NCI-H2171 treated with DMSO at 0.1 percent for 48 hours (cell line): ENCODE measurements at places on chromosomes 5 and 9.

GRCh38 chr9:133975511-133975910, 16.6 kb downstream of the VAV2 start:
- DNase-seq, result no peak

GRCh38 chr9:116945817-116946216, 258.7 kb downstream of the TRIM32 start:
- no peak for DNase-seq

DNA sequence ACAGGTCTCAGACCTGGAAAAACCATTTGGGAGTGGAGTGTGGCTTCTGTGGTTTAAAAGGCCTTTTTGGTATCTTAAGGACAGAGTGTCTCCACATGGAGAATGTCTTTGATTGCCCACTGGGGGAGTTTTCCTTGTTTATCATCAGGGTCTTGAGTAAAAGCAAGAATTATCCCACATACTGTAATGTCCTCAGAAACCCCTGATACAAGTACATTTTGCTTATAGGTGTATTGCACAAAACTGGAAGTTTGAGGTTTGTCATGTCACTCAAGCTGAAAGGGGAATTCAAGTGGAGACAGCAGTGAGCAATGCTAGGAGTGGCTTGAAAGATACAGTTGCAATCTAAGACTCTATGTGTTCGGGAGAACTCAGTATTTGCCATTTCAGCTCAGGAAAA, 62.7 kb upstream of the GRAMD2B start:
- no peak for DNase-seq

GRCh38 chr9:70746316-70746715, 331.9 kb upstream of the KLF9 start:
- DNase-seq, result no peak

GRCh38 chr5:1108023-1108864, 3.6 kb downstream of the SLC12A7 start:
- DNase-seq, result no peak

GRCh38 chr5:73436535-73437100, 12.0 kb downstream of the FOXD1 start:
- no peak for DNase-seq

GRCh38 chr5:14672082-14672481, 7.6 kb downstream of the OTULIN start:
- DNase-seq, result no peak

- no peak for DNase-seq
Measured at GRCh38 chr9:125513303-125513667, 193.7 kb downstream of the MAPKAP1 start.

GRCh38 chr5:137734331-137734730, 1.6 kb downstream of the KLHL3 start:
- DNase-seq, result peak; percentile 36

DNA sequence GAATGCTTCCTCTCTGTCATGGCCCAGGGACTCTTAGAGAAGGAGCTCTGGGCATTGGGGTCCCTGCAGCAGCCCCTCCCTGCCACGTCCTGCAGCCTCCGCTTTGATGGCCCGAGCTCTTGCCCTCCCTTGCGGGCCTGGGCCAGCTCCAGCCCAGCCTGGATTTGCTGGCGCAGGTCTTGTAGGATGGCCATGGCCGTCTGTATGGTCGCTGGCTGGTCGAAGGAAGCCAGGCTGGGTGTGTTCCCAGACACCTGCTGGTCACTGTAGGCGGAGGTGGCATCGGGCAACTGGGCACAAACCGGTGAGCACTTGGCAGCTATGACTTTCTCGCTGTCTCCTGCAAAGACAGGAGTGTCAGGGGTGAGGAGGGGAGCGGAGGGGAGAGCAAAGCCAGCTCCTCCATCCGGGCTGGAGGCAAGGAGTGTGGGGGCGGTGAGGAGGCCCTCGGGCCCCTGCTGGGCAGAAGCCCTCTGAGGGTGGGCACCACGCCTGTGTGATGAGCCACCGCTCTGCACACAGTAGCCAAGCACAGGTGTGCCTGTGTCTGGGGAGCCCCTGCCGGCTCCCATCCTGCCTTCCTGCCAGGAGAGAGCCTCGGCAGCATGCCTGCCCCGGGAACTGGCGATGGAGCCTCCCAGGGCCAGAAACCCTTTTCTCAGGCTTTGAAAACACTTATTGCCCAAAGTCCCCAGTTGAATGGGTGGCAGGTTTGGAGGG, 12.4 kb downstream of the CCDC187 start:
- DNase-seq, result no peak

- DNase-seq, result no peak
Measured at GRCh38 chr5:73770172-73771025, 144.4 kb downstream of the ARHGEF28 start.

GRCh38 chr5:149497357-149497756, 53.9 kb downstream of the CSNK1A1 start:
- DNase-seq, result no peak

GRCh38 chr9:76630916-76631315, 133.3 kb upstream of the PCA3 start:
- no peak for DNase-seq

DNA sequence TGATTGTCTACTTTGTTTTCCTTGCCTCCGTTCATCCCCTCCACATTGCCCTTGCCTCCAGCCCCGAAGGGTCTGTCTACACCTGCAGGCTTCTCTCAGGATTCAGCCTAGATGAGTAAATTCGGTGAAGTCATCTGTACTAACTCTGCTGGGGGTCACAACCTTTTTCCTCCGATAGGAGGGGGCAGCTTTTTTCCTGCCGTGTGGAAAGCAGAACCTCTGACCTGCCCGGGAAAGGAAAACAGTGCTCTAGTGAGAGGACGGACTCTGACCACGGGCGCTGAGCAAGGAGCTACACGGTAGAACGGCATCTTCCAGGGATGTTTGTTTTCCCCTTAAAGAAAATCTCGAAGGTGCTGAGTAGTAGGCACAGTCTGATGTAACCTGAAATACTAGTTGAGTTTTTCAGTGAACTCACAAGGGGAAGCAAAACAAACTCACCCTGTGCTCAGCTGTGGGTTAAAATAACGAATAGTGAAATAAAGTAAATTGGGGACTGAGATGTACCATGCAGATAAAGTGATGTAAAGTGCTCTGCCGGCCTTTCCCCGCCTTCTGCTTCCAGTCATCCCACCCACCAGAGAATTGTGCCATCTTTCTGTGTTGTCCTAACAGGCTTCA, 281.8 kb downstream of the AOPEP start:
- no peak for DNase-seq

DNA sequence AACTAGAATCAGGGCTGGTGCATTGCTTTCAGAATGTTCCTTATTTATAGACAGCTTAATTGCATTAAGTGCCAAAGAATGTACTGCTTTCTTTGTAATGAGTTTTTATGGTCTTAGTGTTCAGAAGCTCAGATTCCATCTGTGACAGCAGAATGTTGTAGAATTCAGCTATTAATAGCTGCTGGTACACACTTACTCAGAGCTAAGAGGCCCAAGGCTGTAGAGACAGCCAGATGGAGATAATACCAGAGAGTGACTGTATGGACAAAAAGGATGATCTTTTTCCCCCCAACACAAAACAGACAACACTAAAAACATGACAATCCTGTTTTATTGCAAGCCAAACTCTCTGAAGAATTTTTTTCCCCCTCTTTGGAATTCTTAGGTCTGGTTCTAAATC, 50.2 kb downstream of the PPP2R2B start:
- DNase-seq, result peak; percentile 67

DNA sequence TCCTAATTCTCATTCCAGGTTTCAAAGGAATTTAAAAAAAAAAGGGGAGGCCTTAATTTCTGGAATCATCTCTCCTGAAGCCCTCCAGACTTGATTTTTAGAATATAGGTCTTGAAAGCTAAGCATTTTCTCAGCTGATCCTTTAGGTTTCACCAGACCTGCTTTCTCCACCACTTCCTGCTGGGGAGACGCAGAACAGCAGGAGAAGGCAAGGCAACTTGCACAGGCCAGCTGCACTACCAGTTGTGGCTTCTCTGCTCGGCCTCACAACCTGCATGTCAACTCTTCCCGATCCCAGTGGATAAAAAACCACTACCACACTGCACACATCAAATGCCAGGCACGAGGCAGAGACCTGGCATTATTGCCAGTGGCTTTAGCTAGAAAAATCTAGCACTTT, 119.8 kb downstream of the SIL1 start:
- no peak for DNase-seq

GRCh38 chr5:52853650-52854049, 65.9 kb downstream of the ITGA1 start:
- DNase-seq, result no peak

DNA sequence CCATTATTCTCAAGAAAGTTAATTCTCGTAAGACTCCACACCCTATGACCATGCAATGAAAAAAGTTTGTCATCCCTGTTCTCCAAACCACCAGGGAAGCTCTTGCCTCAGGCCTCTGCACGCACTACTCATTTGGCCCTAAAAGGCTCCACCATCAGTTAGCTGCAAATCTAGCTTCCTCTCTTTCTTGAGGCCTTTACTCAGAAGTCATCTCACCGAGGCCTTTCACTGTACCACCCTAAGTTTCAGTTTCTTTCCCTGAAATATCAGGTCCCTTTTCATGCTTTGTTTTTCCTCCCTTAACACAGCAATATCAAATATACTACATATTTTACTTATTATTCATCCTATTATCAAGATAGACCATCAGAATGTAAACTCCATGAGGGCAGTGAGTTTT, 39.1 kb downstream of the OXCT1 start:
- no peak for DNase-seq

- no peak for DNase-seq
Measured at GRCh38 chr5:55289808-55290207, 17.7 kb downstream of the DHX29 start.

DNA sequence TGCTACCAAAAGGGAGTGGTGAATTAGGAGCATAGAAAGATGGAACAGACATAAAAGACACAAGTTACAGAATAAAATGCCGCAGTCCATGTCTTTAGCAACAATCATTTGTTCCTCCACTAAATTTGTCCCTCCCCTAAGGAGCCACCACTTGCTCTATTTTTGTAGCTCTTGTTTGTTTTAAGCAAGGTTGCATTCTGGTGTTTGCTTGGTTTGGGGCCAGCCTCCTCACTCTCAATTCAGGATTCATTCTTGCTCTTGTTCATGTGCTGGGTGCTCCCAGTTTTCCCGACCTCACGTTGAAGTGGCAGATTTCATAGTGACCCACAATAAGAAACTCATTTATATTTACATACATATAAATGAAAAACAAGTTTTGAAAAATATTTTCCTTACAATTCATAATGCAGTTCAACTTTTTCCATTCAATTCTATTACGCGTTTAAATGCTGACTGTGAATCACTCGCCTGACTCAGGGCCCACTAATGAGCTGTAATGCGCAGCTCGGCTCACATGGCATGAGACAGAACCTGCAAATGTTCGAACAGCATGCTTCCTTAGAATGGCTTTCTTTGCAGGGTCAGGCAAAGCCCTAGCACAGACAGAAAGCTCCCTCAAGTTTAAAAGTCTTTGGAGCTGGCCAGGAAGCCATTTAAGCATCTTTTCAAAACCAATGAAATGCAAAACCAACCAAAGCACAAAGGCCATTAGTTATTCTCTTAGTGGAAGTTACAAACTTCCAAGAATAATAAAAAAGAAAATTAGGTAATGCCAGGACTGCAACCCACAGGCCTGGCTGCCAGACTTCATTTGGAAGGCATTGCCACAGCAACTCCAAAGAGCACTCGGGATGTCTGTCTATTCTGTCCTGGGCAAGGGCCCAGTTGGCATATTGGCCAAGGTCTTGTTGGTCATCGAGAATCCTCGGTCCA, 41.7 kb downstream of the RETREG1 start:
- DNase-seq, result no peak

DNA sequence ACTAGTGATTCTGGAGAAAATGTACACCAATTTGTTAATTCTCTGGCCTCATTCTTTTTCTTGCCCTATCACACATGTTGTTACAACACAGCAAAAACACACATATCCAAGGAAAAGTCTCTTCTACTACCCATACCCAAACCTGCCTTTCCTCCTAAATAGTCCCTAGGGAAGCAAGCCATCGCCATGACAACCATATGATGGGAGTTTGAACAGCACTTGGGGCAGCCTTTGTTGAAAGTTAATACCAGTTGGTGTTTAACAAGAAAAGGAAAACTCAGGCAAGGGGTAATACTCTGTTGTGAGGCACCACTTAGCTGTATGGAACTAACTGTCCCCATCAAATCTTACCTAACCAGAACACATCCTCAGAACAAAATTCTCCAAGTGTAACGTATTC, 1.7 kb downstream of the TRPM3 start:
- no peak for DNase-seq

DNA sequence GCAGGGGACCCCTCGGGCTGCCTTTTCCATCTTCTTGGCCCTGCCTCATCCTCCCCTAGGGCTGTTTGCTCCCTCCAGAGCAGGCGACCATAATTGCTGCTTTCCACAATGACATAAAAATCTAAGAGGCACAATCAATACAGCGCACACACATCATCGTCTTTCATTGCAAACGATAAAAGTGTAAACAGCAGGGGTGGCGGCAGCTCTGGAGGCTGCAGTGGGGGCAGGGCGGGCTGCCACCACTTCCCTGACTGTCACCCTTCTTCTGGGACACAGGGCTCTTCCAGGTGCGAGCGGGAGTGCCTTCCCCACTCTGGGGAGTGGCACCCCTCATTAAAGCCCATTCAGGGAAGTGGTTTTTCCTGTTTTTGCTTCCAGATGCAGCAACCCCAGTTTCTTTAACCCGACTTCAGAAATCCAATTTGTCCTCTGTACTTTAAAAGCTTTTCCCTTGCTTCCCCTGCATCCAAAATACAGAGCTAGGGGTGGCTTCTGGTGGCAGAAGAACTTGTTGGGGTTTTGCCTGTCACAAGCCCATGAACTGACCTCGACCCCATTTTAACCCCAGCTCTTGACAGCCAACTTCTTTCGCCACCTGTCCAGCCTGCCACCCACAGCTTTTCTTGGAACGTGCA, 45.7 kb downstream of the TSPAN17 start:
- no peak for DNase-seq

DNA sequence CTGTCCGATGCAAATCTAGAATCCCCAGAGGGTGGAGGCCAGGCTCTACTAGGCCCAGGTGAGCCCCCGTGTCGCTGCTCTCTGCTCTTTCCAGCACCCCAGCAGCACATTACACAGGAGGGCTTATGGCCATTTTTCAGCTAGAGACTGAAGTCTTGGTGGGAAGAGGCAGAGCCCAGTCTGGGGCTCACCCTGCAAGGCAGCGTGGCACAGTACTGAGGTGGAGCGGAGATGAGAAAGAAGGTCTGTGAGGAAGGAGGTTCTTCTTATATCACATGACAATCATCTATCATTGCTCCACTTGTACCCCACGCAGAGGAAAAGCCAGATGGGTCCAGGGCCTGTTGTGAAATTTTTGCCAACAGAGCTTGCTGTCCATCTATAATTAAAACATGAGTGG, 10.0 kb upstream of the KIF12 start:
- no peak for DNase-seq
